ENCODE measurements at places on chromosomes 16 and 17.

DNA sequence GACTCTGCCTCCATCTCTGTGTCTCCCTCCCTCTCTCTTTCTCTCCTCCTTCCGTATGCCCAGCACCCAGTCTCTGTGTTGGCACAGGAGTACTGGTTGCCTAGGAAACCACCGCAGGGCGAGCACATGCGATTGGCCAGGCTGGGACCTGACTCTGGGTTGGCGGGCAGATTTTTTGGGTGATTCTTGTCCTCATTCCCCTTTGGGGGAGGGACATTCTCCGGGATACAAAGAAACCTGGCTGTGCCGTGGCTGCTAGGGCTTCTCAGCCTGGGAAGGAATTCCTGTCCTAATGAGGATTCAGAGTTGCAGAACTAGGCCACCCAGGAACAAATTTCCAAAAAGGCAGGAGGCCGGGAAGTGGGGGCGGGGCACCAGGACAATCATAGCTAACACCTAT is 168.9 kb downstream of the SHISA9 start:
- DNase-seq: no peak

GRCh38 chr16:66605177-66605978 is 874 bp downstream of the CMTM3 start:
- peak; percentile 47 for DNase-seq

DNA sequence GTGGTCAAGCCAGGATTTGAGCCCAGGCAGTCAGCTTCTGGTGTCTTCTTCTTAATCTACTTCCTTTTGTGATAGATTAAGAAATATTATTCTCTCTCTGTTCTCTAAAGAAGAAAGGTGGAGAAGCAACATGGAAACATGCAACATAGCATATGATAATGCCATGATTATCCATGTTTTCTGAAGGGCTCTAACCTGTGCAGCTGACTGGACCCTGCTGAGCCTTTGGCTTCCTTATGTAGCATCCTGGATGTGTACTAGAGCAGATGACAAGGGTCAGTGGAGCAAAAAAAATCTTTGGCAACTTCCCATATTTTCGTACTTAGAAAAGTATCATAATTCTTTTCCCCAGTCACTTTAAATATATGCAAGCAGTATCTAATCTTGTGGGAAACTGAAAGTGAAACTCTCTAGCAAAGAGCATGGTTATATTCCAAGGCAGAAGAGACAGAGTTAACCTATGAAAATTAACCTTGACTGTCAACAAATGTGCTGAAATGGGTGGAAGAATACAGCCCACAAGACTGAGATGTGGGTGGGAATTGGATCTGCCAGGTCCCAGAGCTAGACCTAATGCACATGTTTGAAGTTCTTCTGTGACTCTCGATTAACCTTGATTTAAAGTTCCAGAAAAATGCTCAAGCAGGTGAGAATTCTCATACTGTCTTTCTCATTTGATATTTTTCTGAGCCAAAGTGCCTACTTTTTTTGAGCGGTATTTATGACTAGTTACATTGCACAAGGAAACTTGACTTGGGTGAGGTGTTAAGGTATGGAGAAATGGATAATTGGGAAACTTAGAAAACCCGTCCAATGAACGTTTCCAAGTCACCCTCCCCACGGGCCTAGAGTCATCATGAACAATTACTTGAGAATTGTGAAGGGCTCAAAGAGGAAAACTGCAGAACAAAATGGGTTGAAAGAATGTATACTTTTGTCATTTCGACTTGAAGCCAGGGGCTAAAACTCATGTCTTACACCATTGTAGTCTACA is 248.6 kb downstream of the FTO start:
- no peak for DNase-seq

- DNase-seq: no peak
These were observed 33.6 kb upstream of the CNTNAP4 start for GRCh38 chr16:76243620-76244019.

GRCh38 chr17:72878975-72879660 is 213.4 kb downstream of the SLC39A11 start:
- DNase-seq: no peak

DNA sequence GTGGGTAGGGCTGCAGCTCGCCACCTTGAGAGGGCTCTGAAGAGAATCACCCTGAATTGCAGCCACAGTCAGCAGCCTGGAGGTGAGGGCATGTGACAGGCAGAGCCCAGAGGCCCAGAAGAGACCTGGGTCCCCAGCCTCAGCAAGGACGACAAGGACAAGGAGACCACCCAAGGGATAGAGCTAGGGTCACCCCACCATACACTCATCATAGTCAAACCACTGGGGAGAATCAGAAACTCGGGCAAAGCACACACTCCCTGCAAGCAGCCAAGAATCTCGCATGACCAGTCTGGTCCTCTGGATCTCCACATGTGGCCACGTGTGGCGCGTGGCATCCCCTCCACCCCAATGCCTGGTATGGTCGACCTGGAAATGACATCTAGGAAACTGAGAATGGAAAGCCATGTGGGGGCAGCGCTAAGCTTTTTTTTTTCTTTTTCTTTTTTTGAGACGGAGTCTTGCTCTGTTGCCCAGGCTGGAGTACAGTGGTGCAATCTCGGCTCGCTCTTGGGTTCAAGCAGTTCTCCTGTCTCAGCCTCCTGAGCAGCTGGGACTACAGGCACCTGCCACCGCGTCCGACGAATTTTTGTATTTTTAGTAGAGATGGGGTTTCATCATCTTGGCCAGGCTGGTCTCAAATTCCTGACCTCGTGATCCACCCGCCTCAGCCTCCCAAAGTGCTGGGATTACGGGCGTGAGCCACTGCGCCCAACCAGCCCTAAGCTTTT is 4.6 kb upstream of the SPHK1 start:
- no peak for DNase-seq

DNA sequence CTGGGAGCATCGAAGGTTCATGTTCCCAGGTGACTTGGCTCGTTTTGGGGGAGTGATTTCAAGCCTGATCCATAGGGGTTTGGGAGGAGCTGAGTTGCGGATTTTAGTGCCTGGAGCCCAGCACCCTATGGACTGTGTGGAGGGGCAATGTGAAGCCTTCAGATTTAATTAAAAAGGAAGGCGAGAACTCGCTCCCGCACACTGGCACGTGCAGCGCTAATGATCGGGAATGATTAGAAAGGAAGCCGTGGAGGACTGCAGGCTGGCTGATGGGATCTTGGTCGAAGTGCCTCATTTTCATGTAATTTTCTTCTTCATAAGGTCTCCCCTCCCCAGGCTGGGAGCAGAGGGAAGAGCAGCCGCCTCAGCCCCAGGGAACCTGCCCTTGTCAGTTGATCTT is 12.8 kb downstream of the MGAT5B start:
- no peak for DNase-seq

DNA sequence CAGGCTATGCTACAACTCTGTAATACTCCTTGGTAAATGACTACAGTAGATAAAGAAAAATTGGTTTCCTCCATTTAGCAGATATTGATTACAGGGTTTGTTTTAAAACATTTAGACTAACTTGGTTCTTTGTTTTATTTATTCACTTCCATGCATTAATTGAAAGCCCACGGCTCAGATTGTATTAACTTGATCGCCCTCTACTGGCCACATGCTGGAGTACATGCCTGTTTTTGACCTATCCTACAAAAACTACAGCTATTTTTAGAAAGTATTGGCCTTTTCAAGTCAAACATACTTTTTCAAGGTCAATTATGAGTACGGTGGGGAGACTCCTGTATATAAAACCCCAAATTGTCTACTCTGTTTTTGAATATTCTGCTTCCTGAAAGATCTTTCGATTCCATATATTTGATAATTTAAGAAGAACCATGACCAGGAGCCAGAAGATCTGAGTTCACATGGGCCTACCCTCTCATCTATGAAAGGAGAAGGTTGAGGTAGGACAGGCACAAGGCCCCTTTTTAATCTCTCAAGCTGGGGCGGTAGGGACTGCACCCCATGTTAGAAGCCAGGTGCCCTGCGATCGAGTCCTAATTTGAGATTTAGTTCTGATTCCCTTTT is 51.8 kb downstream of the CA10 start:
- peak; percentile 22 for DNase-seq

GRCh38 chr17:73914536-73915274 is 270.5 kb upstream of the SDK2 start:
- DNase-seq: no peak

DNA sequence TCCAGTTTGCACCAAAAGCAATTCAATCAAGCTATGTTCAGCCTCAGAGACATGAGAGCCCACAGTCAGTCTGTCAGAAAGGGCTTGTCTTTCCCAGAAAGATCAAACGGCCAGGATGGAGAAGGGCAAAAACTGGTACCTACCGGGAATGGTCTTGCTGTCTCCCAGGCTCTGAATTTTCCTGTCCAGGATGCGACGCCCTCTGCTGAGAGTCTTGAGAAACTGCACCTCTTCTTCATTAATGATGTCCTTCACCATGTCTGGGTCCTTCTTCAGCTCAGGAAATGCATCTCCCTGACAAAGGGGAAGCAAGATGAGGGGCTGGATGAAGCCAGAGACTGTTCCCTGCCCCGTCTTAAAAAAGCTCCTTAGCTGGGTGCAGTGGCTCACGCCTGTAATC is 15.8 kb upstream of the EXOSC6 start:
- DNase-seq: no peak

- DNase-seq: no peak
These were observed 42.7 kb upstream of the WSCD1 start for GRCh38 chr17:6027342-6028024.

DNA sequence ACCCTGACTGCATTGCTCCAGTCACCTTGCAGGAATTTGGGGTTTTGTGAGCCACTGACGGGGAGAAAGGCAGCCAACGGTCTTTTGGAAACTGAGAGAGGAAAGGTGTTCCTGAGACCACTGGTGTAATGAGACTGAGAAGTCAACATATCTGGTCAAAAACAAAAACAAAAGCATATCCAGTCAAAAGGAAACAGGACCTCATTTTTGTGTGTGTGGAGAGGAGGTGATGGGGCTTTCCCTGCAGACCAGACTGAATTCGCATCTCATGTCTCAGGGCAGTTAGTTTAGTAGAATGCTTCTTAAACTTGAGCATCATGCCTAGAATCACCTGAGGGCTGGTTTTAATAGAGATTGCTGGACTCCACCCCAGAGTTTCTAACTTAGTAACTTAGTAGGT is 198.4 kb downstream of the COPRS start:
- DNase-seq: no peak
